ENCODE measurements at places on chromosomes 7 and 10.

GRCh38 chr7:71290452-71290851, 158.5 kb downstream of the GALNT17 start:
- DNase-seq = no peak

GRCh38 chr10:99539820-99540219, 7.1 kb downstream of the NKX2-3 start:
- DNase-seq = no peak

DNA sequence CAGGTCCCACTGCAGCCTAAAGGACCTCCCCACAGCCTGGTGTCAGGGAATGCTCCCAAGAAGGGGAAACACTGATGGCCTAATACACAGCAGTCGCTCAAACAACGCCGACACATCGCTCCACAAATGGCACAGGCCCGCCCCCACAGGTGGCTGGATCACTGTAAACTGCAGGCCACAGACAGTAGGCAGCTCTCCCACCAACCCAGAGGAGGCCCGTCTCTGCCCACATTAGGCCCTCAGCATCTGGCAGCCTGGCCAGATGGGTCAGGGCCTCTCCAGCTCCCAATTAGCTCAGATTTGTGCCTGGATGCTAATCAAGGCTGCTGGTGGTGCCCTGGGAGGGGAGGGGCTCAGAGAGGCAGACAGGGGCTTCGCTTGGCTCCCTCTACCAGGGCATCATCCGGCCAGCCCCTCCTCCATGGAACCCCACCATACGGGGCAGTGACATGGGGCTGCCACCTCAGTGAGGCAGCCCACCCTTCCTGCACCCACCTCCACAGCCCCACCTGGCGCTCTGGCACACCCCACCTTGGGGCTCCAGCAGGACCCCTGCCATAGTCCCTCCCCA, 42.7 kb downstream of the CAMK2B start:
- no peak for DNase-seq

GRCh38 chr10:69048103-69048502, 39.8 kb upstream of the SRGN start:
- DNase-seq = peak; percentile 94

DNA sequence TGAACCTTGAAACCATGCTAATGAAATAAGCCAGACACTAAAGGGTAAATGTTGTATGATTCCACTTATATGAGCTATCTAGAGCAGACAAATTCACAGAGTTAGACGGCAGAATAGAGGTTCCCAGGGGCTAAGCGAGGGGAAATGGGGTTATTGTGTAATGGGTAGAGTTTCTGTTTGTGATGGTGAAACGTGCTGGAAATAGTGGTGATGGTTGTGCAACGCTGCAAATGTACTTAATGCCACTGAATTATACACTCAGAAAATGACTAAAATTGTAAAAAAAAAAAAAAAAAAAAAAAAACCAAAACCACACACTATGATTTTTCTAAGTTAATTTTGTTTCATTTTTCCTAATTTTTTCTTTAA, 30.0 kb downstream of the SFXN4 start:
- peak; percentile 89 for DNase-seq

DNA sequence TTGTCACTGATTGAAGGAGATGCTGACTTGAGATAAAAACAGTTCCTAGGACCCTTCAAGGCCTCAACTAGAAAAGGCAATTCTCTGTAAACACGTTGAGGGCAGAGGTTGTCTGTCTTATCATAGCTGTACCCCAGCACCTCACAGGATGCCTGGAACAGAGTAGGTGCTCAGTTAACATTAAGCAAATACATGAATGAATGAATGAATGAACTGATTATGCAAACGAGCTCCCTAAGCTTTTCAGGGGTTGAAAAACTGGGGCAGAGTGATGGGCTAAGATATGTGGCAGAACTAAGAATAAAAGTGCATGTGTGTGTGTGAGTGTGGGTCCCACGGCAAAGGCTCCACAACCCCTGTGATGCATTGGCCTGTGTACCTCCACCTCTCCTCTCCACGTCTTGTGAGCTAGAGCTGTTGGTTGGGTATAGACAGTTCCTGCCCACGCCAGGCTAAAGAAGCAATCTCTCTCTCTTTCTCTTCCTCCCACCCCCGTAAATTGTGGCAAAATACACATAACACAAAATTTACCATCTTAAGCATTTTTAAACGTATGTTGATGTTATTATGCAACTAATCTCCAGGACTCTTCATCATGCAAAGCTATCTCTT, 20.9 kb upstream of the SMC3 start:
- no peak for DNase-seq

DNA sequence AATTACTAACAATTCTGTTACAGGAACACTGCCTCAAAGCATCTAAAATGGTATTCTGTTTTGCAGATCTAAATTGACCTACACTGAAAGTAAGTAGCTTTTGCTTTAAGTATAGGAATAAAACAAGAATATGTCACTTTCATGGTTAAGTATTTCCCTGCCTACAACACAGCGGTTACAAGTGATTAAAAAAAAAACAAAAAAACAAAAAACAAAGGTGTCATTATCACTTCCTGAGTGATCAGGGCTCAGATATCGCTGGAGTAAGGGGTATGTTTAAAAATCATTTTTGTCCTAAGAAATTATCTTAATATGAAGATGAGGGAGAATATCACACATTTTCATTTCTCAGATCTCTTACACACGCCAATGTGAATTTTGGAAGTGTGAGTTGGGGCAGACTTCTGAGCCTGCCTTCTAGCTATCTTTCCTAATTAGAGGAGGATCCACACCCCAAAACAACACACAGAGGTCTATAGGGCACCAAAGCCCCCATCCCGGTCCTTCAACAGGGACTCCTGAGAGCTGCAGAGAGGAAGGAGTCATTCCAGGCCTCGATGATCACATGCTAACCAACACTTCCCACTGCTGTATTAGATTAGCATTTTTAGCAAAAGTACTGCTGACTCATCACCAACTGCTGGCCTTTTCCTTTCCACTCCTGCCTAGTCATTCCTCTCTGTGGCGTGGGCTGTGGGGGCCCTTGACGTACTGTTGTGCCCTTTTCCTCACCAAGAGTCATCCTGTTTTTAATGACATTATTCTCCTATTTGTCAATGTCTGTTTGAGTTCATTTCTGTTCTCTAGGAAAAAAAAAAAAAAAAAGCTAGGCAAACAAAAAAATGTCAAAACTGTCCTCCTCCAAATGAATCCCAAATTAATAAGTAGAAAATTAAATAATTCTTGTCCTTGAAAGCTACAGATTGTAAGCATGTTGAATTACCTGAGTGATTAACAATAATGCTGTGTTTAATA, 31.2 kb downstream of the PRTFDC1 start:
- DNase-seq = peak; percentile 52

DNA sequence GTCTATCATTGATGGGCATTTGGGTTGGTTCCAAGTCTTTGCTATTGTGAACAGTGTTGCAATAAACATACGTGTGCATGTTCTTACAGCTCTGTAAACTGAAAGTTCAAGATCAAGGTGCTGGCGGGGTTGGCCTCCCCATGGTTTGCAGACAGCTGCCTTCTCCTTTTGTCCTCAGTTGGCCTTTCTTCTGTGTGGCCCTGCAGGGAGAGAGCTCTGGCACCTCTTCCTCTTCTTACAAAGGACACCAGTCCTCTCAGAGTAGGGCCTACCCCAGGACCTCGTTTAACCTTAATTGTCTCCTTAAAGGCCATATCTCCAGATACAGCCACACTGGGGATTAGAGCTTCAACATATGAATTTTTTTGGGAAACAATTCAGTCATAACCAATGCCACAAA, 462.7 kb downstream of the TCERG1L start:
- DNase-seq = no peak

DNA sequence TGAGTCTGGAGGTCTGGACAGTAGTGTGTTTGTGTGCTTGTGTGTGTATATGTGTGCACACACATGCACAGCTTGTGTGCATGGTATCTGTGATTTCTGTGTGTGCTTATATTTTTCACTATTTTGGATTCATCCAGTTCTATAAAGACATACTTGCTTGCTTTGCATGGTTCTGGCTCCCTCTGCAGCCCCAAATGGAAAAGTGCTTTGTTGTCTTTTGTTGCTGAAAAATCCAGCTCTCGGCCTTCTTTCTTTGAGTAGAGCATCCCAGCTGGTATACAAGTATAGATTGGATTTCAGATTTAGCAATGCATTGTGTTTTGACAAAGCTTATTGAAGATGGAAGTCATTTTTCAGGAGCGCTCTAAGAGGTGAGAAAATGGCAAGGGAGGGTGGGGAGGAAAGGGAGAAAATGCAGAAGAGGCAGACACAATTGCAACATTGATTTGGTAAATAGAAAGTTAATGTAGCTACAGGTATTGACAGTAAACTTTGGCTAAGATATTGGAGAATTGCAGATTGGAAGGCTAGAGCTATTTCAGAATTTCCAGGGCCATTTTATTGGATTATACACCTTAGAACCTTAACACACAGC, 333.9 kb downstream of the AUTS2 start:
- DNase-seq = no peak

DNA sequence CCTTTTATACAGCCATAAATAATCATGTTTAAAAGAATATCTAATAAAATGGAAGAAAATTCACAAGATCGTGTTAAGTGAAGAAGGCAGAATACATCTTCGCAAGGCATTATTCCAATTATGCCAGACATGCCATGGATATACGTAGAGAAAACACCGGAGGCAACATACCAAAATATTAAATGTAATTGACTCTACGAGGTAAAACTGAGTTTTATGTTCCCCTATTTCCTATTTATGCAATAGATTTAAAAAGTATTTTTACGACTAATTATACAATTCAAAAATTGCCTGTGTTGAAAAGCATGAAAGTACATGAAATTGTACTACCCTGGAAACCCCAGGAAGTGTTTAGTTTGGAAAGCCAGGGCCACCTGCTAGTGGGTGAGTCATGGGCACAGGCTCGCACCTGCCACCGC, 936 bp upstream of the REPIN1 start:
- no peak for DNase-seq

DNA sequence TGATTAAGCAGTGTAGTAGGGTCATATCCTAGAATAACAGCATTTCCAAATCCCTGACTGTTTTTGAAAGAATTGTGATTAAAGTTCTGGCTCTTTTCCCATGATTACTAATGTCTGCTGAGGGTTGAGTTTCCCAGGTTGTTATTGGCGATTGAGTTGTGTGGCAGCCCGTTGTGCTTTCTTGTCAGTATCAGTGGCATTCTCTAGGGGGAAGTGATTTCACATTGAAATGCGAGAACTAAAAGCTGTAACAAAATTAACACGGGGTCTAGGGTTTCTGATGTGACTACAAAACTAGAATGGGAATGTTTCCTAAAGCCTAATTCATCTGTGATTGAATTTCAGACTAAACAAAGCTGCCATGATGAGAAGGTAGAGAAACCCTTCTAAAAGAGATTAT, 349.4 kb downstream of the EXOC4 start:
- DNase-seq = no peak

DNA sequence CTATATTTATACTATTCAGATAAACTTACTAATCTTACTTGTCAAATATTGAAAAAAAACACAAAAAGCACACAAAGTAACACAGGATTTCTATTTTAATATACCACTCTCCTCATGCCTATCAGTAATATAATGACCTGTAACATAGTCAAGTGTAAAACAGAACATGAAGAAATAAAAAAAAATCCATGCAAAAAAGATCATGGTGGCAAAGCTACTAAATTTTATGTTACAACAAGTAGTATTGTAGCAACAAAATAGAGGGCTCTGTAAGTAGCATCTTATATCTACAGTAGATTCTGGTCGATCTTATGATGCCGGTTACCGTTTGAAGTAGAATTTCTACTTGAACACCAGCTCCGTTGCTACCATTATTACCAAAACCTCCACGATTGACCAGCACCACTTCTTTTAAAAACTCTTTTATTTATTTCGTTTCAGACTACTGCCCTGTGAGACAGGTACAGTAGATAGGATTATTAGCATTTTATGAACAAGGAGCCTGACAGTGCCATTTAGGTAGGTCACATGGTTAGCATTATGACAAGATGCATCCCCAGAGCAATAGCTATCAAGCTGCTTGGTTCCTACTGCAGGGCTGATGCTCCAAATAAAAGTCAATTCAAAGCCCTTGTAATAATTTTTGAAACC, 2.1 kb downstream of the CPED1 start:
- no peak for DNase-seq

DNA sequence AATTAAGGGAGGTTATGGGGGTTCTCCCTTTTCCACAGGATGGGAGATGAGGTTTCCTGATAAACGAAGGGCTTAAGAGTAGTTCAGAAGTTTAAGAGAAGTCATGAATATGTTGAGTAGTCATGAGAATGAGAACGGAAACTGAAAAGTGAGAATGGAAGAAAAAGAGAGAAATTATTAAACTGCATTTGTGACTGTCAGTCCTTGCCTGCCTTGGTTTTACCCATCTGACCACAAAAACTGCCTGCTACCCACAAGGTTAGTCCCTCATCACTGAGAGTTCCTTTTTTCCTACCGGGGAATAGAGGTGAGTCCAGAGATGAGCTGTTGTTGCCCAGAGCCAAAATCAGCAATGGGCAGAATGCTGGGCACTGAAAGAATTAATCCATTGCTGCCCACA, 174.1 kb upstream of the BET1 start:
- no peak for DNase-seq

DNA sequence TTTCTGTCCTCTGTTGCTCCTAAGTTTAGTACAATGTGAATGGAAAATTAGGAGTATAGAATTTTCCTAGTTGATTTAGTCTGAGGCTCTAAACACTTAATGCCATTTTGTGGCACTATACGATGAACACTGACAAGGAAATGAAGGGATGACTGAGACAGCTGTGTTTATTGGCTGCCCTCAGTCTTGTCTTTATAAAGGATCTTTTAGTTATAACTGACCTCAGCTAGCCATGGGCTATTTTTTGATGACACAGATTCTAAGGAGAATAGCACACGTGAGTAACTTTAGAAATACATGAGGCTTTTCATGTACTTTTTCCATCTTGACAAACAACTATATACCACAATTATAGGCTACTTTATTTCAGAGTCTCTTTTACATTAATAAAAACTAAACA, 113.7 kb downstream of the PRKG1 start:
- no peak for DNase-seq

DNA sequence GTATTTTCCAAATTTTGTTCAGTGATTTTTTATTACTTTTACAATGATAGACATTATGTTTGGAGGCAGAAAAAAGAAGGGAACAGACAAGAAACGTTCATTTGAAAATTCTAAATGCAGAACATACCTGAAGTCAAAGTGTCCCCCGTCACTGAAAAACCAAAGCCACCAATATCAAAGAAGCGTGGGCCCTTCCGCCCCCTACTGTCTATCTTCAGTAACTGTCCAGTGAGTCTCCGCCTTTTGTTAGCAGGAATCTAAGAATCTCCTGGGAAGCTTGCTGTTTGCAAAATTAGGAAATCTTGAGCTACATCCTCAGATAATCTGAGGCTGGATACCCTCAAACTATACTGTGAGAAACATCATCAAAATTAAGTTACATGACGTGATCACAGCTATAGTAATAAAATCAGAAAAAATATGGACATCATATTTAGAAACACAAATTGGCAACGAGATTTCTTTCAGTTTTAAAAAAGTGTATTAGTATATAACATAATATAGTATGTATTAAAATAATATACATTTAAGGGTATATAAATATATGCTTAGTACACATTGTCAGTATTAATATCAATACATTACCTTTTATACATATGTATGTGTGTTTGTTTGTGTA, 169.3 kb upstream of the AKR1E2 start:
- DNase-seq = peak; percentile 59

- no peak for DNase-seq
Measured at GRCh38 chr10:66834802-66835201, 91.0 kb upstream of the LRRTM3 start.
